ENCODE measurements at places on chromosomes 3 and 15.

- DNase-seq, result no peak
Measured at GRCh38 chr3:58250093-58250707, 12.6 kb downstream of the ABHD6 start.

GRCh38 chr3:171802590-171802956 is 7.7 kb downstream of the PLD1 start:
- DNase-seq, result no peak

DNA sequence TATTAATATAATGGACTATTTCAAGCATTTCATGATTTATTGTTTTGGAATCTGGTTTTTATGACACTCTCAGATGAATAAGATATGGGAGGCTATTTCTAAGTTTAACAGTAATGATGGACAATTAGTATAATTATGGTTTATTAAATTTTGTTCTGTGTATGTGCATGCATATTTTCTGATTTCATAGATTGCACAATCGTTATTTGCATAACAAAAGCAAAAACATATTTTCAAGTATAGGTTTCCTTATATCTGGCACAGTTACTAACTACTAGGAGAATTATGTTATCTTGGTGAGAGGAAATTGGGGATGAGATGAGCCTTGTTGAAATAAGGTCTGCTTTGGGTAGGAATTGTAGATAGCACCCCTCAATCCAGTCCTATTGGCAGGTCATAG is 413.1 kb downstream of the MCTP2 start:
- DNase-seq, result no peak

DNA sequence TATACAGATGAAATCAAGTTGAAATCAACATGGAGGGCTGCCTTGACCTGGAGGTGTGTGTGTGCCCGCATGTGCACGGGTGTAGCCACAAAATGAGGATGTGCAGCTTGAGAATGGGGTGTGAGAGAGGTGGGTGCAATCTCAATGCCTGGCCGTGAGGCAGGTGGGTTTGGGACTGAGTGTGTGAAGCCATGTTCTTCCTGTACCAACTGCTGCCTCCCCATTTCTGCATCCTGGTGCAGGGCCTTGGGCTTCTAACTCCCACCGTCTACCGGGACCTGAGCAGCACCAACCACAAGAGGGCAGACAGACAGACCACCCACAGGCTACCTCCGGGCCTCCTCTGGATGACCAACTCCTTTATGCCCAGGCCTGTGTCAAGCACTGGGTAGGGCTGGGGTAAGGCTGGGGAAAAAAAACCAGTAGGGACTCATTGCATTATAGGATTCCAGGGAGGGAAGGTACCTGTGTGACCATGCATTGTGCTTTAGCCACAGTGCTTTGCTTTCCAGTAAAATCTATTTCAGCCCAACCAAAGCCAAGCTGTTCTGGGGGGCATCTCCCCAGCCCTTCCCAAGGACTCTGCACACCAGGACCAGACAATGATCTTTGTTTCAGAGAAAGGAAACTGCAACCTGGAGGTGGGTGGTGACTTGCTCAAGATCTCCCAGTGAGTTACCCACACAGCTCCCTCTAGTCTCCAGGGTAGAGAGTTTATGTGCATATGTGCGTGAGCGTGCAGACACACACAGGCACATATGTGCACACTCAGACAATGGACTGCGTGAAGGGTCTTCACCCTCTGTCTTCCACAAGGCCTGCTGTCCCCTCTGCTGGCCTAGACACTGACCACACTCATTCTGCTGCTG is 162.2 kb upstream of the TLE3 start:
- DNase-seq, result peak; percentile 24

DNA sequence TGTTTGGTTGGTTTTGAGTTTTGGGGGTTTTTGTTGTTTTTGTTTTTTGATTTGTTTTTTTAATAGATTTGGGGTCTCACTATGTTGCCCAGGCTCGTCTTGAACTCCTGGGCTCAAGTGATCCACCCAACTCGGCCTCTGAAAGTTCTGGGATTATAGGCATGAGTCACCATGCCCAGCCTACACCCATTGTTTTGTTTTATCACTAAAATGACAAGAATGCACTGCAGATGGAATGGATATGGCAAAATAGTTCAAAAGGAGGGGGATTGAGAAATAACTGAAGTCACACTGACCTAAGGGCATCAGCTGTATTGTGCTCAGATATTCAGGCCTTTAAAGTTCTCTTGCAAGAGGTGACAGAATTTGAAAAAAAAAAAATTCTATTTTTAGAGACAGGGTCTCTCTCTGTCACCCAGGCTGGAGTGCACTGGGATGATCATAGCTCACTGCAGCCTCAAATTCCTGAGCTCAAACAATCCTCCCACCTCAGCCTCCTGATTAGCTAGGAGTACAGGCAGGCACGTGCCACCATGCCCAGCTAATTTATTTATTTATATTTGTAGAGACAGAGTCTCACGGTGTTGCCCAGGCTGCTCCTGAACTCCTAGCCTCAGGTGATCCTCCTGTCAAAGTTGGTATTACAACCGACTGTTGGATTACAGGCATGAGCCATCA is 4.4 kb upstream of the RASA2 start:
- DNase-seq, result no peak

GRCh38 chr15:75347222-75348033 is 589 bp downstream of the NEIL1 start:
- DNase-seq, result peak; percentile 26

- DNase-seq, result no peak
Measured at GRCh38 chr3:128275316-128276145, 122.2 kb downstream of the EEFSEC start.

DNA sequence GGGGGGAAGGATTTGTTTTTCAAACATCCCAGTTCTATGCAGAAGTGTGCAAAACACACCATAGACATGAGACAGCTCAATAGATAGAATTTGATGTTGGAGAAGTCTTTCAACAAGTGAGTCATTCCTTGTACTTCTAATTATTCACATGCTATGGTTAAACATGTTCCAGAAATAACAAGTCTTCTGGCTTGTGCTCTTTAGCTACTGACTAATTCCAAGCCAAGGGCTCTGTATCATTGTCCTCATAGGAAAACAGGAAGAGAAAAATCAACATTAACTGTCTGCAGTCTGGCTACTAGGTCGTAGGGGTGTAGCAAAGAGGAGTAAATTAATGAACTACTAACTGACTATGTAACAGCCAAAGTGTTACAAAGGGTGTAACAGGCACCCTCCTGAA is 25.8 kb downstream of the LDHAL6B start:
- no peak for DNase-seq

DNA sequence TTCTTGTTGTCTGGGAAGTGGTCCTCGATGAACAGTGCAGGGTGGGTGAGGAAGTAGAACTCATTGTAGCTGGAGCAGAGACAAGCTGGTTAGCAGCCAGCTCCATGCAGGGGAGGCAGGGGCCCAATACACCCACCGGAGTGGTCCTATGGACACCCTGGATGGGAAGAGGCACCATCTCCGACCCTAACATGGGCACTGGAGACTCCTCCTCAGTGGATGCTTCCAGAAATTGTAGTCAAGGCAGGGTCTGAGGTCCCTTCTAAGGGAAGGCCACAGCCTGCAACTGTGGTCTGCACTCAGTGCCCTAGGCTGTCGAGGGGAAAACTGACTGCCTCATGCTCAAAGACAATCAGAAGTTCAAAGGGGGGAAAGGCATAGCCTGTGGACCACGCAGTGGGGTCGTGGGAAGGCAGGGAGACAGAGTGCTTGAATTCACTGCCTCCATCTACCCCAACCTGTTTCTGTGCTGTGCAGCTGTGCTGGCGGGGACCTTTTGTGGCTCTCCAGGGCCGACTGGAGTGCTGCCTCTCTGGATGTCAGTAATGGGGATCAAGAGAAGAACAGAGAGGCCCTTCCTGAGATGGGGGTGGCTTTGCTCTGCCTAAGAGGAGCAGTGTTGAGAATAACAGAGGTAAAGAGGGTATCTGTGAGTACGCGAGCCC is 41.9 kb downstream of the KY start:
- DNase-seq, result no peak

- DNase-seq, result no peak
Measured at GRCh38 chr3:16697443-16698147, 92.4 kb upstream of the DAZL start.

DNA sequence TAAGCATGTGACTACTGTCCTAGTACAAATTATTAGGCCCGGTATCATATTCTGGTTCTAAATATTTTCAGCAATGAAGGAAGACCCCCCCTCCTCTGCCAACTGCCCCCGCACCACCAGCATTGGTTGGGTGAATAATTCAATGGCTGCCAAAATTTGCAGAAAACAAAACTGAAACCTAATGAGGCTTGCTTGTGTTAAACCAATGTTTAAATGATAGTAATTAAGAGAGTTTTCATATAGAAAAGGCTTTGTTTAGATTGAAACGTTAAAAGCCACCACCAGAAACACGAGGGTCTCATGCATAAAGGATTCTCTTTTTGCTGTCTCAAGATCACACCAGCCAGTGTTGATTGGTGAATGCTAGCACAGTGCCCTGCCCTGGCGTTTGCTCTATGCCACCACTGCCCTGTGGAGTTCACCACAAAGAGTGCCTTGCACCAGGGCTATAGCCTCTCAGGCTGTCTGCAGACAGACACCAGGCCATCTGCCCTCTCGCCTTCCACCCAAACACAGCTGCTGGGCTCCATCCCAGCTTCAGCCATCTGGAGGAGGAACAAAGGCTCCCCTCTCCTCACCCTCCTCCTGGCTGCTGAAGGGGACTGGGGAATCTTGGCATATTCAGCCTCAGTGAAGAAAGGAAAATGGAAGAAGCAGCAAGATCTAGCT is 200.3 kb upstream of the PFN2 start:
- no peak for DNase-seq

DNA sequence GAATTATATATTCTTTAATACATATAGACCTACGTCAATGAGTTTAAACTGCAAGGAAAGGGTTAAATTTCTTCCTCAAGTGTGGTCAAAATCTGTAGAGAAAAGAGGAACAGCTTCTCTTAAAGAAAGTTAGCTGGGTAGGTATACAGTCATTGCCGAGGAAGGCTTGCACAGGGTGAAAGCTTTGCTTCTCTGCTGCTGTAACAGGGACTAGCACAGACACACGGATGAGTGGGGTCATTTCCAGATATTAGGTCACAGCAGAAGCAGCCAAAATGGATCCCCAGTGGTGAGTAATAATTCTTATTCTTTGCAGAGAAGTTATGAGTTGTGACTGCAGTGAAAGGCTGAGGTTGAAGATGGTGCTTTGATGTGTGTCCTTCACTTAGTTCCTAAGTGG is at the start of gene CD86:
Gene CD86 (plus strand): TSS at position 148 of the 400 bp plus-strand sequence. CDS start 128 bp downstream, at position 276.
- no peak for DNase-seq

GRCh38 chr15:83365370-83365938 is 81.0 kb upstream of the BNC1 start:
- peak; percentile 55 for DNase-seq

DNA sequence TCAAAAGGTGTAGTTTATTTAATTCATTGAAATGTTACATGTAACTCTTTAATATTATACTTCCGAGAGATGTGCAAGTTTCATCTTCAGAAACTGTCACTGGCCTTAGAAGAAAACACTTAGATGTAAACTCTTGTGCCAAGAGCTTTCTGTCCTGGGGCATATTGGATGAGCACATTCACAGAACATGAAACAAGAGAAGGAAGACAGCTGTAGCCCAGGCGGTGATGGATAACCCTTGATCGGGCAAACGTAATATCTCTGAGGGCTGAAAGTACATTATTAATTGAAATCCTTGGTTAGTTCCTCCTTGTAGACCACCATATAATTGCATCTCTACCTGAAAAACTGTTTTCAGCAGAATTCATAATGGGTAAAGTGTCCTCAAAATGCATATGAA is 67.4 kb downstream of the MECOM start:
- DNase-seq, result peak; percentile 59

DNA sequence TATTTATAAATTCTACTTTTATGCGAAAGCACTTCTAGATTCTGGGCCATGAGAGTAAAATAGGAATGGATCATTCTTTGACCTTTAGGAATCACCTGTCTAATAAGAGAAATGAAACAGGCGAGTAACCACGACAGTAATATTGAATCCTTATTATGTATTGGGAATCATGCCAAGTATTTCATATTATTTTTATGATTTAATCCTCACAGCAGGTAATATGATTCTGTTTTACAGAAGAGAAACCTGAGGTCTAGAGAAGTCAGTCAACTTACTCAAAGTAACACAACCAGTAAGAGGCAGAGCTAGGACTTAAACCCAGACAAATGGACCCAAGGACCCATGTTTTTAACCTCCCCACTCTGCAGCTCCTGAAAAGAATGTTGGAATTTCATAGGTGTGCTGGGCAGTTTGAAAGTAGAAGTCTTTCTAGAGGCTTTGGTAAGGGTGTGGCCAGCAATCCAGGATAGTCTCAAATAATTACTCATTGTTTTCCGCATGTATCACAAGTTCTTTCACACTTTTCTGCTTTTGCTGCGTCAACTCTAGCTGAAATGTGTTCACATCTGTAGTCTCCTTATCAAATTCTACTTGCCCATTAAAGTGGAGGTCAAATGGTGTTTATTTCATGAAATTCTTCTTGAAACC is 181.7 kb downstream of the TPRG1 start:
- DNase-seq, result no peak

DNA sequence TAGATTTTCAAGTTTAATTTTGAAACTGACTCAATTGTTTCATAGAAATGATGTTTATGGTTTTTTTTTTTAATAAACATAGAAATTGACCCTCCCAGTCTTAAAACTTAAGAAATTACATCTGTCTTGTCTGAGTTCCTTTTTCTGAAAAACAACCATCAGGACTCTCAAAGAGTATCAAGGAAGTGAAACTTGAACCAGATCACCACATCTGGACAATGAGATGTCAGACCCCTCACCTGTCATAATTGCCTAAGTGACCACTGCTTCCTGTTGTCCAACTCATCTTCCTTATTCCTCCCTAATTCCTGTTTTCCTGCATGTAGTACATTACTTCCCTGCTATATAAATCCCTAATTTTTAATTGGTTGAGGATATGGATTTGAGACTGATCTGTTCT is 441.5 kb upstream of the ARHGEF26 start:
- no peak for DNase-seq

DNA sequence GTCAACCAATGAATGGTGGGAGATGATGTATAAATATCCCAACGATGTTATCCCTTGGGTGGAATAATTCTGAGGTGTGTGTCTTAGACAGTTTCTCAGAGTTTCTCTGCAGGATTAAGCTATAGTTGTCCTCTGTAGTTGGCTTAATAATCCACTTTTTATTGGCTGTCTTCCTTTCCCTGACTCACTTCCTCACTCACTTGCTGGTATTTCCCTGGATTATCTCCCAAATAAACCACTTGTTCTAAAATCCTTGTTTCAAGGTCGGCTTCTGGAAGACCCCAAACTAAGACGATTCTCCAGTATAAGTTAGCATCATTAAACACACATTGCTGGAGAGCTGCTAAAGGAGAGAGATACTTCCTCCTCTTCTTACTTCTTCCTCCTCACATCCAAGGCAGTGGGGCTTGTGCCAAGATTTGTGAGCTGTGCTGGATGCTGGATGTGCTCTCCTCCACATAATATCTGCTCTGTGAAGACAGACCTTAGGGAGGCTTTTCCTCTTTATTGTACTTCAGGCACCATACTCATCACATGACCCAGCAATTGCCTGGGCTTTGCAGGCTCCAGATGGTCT is 22.5 kb upstream of the ROPN1 start:
- DNase-seq, result no peak

DNA sequence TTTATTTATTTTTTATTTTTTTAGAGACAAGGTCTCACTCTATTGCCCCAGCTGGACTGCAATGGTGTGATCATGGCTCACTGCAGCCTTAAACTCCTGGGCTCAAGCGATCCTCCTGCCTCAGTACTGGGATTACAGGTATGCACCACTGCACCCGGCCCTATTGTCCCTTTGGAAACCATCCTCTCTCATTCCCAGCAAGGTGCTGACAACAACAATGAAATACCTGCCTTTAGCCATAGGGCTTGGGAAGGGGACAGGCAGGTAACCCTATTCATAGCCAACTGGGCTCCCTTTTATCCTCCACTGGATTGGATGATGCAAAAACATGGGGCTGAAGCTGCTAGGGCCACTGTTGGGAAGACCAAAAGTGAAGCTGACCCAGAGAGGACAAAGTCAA is 43.1 kb downstream of the SCAP start:
- DNase-seq, result no peak
